ENCODE measurements at places on chromosomes 4 and X.

DNA sequence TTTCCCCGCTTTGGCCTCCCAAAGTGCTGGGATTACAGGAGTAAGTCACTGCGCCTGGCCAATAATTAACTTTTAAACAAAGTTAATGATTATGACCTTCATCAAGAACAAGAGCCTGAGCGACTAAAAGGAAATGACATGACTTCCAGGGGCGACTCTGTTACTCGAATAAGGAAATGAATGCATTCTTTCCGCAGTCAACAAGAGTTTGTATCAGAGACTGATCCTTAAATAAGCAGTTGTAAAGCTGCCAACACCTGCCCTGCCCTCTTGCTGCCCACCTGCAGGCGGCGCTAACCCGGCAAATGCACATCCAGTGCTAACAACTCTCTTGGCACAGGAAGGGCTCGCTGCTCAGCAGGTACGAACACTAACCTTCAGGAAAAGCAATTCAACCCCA is 27.3 kb downstream of the WDR1 start:
- DNase-seq: peak; percentile 90

GRCh38 chr4:25107827-25108516 is 52.3 kb downstream of the SEPSECS start:
- DNase-seq: no peak

GRCh38 chr4:133938061-133938460 is 263.5 kb downstream of the PABPC4L start:
- DNase-seq: no peak

DNA sequence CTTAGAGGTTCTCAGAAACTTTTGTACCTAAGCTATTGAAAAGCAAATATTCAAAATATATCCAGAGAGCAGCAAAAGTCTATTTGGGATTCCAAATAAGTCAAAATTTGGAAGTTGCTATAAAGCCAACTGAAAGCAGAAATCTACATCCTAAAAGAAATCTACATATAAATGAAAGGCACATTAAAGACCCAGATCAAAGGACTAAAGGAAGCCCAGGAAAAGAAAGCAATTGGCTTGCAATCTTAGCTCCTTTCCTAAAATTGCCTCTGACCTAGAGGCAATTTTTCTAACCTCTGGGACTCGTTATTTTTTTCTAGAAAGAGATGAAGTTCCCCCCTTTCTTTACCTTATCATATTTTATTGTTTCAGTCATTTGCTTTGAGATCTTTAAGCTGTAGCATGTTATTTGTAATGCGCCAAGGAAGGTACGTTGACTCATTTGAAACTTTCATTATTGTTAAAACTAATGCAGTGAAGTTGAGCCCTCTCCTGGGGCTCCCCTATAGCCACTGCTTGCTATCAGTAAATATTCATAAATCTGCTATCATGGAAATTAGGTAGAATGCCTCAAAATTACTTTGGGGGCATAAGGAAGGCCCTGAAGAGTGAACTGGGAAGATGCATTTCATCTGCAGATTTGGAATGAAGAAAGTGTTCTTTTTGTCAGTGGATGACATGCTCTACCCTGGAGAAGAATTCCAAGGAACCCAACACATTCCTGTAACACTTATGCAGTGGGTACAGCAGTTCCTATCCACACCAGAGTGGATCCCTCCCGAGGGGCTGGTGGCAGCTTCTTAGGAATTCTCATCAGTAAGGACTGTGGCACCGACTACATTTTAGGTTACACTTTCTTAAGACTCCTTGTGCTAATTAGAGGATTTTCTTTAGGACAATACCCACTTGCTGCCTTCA is 177.8 kb upstream of the IGFBP7 start:
- no peak for DNase-seq

GRCh38 chr4:140308366-140309123 is 64.9 kb upstream of the SCOC start:
- DNase-seq: peak; percentile 23

GRCh38 chr4:157591245-157591644 is 370.7 kb downstream of the GRIA2 start:
- no peak for DNase-seq

- peak; percentile 42 for DNase-seq
Measured at GRCh38 chrX:40146262-40147125, 48.7 kb upstream of the BCOR start.

DNA sequence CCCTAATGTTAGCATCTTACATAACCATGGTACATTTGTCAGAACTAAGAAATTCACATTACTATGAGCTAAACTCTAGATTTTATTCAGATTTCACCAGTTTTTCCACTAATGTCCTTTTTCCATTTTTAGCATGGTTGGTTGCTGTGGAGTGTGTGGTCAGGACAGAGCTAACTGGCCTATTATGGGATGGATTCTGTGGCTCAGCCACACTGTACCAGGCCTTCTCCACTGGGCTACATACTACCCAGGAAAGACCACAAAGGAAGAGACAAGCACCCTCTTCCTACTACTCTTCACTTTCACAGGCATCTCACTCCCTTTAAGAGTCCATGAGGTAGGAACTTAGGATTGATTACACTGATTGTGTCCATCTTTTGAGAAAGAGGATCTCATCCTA is 67.4 kb downstream of the ZNF827 start:
- DNase-seq: no peak

DNA sequence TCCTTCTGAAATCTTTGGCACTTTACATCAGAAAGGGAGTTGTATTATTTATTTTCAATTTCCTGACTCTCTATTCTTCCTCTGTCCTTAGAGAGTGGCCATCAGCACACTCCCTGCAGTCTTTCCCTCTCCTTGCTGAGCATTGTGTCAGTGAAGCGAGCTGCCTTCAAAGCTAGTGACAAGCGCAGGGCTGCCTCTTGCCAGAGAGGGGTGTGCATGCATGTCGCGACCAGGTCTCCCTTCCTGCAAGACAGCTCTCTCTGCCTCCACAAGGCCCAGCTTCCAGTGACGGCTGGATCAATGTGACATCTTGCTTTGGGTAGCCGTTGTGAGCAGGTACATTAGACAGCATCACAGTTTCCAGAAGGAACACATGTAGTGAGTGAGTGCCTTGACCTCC is 810.9 kb upstream of the TENM3 start:
- no peak for DNase-seq

- no peak for DNase-seq
Measured at GRCh38 chr4:102114118-102114630, 231.1 kb downstream of the SLC39A8 start.

GRCh38 chrX:111490688-111491087 is 20.8 kb upstream of the SERTM2 start:
- no peak for DNase-seq

- DNase-seq: no peak
Measured at GRCh38 chrX:119399772-119400101, 601 bp downstream of the SLC25A43 start.

DNA sequence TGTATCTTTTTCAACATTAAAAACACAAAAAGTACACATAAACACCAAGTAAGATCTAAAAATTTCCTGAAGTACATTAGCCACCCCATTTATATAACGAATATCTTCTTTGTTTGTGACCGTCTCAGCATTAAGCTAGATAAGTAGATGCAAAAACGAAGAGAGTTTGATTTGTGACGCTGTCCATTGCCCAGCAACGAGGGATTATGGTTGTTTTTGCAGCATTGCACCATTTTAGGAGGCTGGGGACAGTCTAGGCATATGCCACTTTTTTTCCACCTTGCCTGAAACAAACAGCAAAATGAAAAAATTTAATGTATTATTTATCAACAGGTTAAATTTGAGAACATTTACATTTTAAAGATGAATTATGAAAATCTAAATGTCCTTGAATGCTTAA is 12.0 kb upstream of the IGSF1 start:
- DNase-seq: no peak

- DNase-seq: no peak
Measured at GRCh38 chr4:152563209-152563608, 27.3 kb upstream of the FBXW7 start.

DNA sequence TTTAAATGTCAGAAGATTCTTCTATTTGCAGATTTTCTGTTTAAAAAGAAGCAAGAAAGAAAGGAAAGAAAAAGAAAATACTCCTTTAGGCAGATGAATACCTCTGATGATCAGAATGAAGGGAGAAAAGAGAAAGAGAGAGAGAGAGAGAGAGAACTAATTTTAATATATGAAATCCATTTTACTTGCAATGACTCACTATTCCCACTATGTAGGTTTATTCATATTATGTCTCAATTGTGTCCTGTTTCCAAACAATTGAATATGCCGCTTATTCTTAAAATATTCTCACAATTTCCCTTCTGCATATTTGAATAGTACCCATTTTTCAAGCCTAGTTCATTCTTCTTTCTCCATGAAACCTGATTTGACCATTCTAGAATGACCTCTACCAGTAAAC is 11.7 kb downstream of the MEPE start:
- DNase-seq: no peak

GRCh38 chr4:182451441-182451840 is 208.2 kb downstream of the TENM3 start:
- no peak for DNase-seq

GRCh38 chrX:15529165-15529564 is 28.6 kb downstream of the BMX start:
- DNase-seq: no peak

GRCh38 chr4:84309191-84309590 is 189.9 kb downstream of the NKX6-1 start:
- no peak for DNase-seq

- DNase-seq: no peak
Measured at GRCh38 chr4:41551536-41551935, 13.6 kb downstream of the LIMCH1 start.

GRCh38 chrX:99078301-99078700 is 1331.8 kb downstream of the PCDH19 start:
- DNase-seq: no peak

Measured in mucosa of descending colon (tissue), 3 donors.